ENCODE measurements at places on chromosomes 12 and 14.

GRCh38 chr12:101743724-101744472 is 4.6 kb upstream of the SYCP3 start:
- DNase-seq = peak; percentile 13

DNA sequence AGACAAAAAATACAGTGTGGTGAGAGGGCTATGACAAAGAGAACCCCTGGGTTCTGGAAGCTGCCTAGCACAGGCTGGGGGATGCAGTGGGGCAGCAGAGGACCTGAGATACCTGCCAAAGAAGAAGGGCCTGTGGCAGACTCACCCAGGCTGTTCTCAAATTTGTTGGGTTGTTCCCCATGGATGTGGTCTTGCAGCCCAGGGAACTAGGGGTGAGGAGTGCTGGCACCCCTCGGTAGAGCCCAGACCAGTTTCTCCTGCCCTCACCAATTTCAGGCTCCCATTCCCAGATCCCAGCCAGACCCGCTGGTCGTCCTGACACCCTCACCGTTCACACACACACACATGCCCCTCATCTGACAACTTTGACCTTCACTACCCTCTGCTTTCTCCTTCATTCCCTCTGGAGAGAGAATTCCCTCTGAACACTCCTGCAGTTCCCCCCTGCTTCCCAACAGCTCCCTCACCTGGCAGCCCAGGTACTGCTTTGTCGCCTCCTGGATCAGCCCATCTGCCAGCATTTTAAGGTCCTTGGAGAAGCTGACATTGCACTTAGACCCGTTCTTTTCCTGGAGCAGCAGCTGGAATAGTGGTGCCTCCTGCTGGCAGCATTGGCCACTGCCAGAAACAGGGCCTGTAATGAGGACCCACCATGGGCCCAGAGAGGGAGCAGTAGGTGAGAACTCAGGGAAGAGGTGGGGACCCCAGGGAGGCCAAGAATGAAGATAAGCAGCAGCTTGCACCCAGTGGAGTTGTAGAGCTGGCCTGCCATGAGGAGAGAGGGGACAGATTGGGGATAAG is 5.9 kb upstream of the GDF11 start:
- DNase-seq = peak; percentile 88

- DNase-seq = peak; percentile 17
Observed at GRCh38 chr12:89566615-89567014, 40.8 kb upstream of the POC1B start.

DNA sequence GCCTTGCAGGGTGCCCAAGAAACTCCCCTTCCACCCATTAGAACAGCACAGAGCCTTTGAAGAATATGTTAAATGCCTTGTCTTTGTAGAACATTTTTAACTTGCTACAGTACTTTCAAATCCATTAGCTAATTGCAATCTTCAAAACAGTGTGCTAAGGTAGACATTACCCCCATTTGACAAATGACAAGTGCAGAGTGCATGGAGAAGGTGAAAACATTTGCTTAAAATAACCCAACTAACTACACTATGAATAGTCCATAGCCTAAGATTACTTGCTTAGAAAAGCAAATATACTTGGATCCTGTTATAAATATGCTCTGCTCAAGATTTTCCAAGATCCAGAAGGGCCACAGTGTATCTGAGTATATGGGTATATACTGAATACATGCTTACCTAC is 87.0 kb upstream of the G2E3 start:
- no peak for DNase-seq

GRCh38 chr12:8953773-8954402 is 4.4 kb upstream of the M6PR start:
- DNase-seq = peak; percentile 38

DNA sequence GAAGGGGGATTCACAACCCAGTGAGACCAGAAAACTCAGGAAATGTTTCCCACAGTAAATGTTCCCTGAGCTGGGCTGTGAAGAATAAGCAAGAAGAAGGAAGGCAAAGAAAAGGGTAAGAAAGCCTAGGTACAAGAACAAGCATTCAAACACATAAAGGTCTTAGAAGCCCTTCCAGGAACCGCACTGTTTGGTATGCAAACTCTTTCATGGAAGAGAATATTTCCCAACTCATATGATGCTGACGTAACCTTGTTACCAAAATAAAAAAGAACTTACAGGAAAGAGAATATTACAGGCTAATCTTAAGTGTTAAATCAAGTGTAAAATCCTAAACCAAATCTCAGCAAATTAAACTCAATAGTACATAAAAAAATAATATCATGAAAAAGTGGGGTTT is 23.6 kb downstream of the MED6 start:
- DNase-seq = no peak

DNA sequence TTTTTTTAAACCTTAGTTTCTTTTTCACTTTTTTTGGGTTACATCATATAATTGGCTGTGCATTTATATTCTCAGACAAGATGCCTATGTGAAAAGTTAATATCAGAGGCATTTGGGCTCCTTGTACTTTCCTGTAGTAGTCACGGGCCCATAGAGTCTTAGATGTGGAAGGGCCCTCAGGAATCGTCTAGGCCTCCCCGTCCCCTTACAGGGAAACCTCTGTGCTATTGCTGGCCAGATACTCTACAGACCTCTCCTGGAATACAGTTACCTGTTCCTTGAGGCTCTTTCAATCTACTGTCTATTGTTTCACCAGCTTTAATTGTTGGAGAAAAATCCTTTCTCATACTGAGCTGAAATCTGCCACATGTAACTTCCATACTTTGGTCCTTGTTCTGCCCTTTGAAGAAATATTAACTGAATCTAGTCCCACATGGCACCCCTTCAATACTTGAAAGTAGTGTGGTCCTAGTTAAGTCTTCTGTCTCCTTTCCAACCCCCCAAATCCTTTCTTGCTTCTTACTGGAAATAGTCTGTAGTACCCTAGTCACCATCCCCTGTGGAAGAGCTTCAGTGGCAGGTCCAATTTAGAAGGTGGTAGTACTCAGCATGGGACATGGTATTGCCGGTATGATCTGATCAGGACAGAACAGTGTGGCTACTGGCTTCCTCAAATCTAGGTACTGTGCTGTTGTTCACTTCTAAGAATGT is 3.1 kb downstream of the ATP23 start:
- no peak for DNase-seq

DNA sequence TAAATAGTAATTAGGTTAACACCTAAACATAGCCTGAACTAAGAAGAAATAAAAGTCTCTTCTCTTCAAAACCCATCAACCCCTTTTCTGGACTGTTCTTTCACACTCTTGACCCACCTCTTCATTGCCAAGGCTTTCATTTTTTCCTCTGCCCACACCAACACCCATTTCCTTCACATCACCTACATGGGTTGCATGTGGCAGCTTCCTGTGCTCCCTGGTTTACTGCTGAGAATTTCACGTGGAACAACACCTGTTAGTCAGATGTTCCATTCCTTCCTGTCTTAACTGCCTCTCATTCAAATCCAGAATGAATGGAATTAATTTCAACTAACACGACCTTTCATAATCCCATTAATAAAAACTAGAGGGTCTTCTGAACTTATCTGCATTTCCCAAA is 157.3 kb downstream of the BCAT1 start:
- no peak for DNase-seq

- DNase-seq = peak; percentile 84
Observed at GRCh38 chr12:109736552-109737108, 23.0 kb downstream of the FAM222A start.

GRCh38 chr14:20194101-20194500 is 3.4 kb downstream of the OR11G2 start:
- DNase-seq = no peak

GRCh38 chr12:121791671-121792551 is 1.6 kb downstream of the RHOF start:
- DNase-seq = no peak

- no peak for DNase-seq
Observed at GRCh38 chr12:6768437-6768914, 2.3 kb downstream of the PTMS start.

- peak; percentile 84 for DNase-seq
Observed at GRCh38 chr12:76633415-76633814, 73.8 kb upstream of the OSBPL8 start.

GRCh38 chr12:131366261-131366871 is 344.5 kb upstream of the SFSWAP start:
- no peak for DNase-seq

GRCh38 chr14:55240526-55241178 is 30.6 kb upstream of the FBXO34 start:
- DNase-seq = no peak

GRCh38 chr12:23540572-23540971 is 408.9 kb downstream of the SOX5 start:
- no peak for DNase-seq

DNA sequence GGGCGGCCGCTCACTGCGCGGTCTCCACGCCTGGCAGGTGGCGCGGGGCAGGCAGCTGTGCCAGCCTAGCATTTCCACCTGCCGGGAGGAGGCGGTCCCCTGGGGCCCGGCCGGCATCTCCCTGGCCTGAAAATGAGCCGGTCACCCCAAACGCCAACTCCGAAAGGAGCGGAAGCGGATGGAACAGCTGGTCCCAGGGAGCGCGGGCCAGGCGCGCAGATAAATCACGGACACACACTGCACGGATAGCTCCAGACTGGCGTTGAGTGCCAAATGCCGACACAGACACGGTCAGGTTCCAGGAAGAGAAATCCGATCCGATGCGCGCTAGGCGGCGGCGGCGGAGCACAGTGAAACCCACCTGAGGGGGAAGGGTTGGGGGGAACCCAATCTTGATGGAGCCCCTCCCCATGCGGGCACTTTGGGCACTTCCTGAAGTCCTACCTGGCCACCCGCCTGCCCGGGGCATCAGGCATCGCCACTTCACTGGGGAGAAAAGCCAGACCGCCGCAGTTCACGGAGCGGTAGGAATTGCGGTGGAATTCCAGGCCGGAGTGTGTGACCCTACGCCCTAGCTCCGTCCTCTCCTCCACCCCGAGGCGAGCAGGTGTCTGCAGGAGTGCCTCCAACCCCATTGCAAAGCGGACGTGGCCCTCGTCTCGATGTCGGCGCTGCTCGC is 624 bp upstream of the PLEKHD1 start:
- DNase-seq = no peak

DNA sequence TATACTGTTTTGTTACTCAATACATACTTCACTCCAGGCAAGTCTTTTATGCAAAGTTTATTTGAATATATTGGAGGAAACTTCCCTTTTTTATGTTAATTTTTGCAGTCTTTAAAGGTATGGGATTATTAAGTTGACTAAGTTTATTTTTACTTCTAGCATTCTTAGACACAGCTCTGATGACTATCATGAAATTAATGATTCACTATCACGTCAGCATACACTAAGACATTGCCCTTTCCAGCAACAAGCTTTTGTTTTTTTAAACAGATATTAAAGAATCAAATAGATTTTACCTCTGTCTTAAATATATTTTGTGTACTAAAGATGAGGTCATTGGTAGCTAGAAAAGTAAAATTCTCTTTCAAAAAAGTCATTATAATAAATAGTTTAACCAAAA is 52.1 kb downstream of the DERA start:
- DNase-seq = no peak

GRCh38 chr12:5194306-5194705 is 150.6 kb downstream of the KCNA5 start:
- no peak for DNase-seq

GRCh38 chr12:92539110-92539749 is 163.6 kb upstream of the PLEKHG7 start:
- peak; percentile 77 for DNase-seq

DNA sequence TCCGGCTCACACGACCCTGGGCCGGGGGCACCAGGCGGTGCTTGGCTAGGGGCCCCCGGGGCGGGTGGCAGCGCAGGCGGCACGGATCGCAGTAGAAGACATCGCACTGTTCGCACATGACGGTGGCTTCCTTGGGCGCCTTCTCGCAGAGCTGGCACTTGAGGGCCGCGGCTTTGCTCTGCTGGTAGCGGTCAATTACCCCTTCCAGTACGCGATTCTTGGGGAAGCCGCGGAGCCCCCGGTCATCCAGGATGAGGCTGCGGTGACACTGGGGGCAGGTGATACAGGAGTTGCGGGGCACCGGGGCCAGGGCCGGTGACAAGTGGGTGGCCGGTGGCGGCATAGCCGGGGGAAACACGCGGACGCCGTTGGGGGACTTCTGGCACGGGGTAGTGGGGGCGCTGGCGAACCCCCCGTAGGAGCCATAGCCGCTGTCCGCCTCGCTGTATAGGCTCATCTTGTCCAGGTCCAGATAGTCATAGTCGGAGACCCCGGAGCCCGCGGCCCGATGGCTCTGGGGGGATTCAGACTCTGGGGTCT is 553 bp downstream of the TRIM9 start:
- peak; percentile 55 for DNase-seq

- DNase-seq = no peak
Observed at GRCh38 chr14:35124127-35124526, 1.8 kb downstream of the PRORP start.

DNA sequence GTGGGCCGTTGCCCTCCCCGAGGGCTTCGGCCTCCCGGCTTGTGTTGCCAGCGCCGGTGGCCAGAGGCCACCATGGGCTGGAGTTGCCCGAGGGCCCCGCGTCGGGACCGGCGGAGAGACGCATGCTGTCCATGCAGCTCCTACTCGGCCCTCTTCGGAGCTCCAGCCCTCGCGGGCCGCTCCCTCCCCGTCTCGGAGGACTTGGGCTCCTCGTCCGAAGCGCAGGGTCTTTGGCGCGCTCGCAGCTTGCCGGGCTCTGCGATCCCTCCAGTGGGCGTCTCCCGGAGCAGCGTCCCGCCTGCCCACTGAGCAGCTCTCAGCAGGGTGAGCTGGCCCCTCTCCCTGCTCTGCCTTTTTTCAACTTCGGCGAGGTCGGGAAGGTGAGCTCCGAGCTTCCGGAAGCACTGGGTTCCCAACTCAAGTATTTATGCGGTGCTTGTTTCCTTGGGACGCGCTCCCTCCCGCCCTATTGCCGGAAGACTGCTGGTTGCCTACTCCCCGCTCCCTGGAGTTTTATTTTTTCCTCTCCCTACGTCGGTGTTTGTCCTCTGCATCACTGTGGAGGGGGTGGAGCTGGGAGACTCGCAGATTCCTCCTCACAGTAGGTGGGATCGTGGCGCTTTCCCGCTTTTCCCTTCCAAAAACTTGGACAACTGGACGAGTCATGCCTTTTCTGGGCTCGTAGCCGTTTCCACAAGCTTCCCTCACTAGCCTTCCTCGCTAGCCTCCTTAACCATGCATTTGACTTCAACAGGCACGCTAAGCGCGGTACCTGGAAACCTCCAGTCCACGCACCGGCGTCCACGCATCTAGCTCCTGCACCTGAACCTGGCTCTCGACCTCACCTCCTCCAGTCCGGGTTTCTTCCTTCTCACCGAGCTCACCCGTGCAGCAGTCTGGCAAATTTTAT is at the start of gene AVPR1A:
AVPR1A (minus strand) TSS at position 489 of the 910 bp plus-strand sequence; CDS start at position 124, 365 bp downstream.
- DNase-seq = peak; percentile 55

GRCh38 chr12:62586850-62587249 is 120.2 kb downstream of the MON2 start:
- no peak for DNase-seq

GRCh38 chr14:53807542-53807941 is 149.1 kb downstream of the BMP4 start:
- DNase-seq = no peak

GRCh38 chr12:126483145-126484068 is 1418.2 kb downstream of the AACS start:
- no peak for DNase-seq

- DNase-seq = no peak
Observed at GRCh38 chr12:89206390-89206789, 145.9 kb downstream of the DUSP6 start.

GRCh38 chr12:111149299-111149698 is 219.6 kb downstream of the PHETA1 start:
- DNase-seq = peak; percentile 35

GRCh38 chr12:108571609-108572165 is 9.3 kb downstream of the ISCU start:
- DNase-seq = no peak

Measured in hematopoietic multipotent progenitor cell treated with erythropoietin and hydrocortisone succinate and interleukin-3 and kit ligand, for 4 days (in vitro differentiated cells).